ENCODE measurements at places on chromosomes 13 and 19.

DNA sequence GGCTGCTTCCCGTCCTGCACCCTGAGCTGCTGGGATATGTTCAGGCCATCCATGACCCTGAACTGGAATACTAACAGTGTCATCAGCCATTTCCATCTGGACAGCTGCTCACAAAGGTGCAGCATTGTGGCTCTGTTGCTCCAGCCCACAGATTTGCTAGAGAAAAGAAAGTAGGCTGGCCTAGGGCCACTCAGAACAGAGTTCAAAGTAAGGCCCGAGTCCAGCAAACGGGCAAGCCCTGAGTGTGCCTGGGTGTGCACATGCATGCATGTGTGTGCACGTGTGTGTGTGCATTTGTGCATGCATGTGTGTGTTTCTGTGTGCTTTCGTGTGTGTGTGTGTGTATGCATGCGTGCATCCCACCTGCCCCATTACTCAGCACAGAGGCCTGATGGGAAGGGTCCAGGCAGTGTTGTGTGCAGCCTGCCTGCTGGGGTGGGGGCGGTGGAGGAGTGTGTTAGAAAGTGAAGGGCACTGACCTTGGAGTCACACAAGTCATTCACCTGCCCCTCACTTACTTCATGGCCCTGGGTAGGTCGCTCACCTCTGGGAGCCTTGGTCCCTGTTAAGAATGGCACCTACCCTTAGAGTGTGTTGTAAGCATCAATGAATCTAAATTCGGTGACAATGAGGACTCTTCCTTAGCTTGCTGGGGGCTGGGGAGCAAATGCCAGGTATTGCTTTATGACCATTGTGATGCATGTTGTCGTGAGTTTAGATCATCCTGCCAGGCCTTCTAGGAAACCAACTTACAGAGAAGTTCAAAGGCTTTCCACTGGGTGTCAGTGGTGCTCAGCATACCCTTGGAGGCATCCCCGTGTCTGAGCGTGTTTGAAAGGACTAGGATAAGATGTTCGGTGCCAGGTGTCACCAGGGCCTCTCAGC is 53.2 kb downstream of the GPR12 start:
- DNase-seq = peak; percentile 33

DNA sequence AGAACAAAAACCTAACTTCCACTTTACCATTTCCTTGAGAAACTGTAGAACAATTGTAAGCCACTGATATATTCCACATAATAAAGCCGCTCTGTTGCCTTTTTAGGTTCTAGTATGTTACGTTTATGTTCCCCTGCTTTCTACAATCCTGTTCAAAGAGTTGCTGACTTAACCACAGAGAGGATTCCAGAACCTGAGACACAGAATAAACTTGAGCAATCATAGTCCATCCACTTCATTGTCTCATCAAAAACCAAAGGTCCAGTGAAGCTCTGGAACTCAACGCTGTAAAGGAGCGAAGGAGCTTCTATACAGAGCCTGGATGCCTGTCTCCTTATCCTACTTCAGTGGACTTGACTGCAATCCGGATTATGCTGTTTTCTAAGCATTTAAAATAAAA is 4.6 kb downstream of the STARD13 start:
- DNase-seq = no peak

- no peak for DNase-seq
Observed at GRCh38 chr19:12544401-12544876, 6.8 kb downstream of the ZNF564 start.

- DNase-seq = no peak
Observed at GRCh38 chr13:31982540-31982939, 49.0 kb upstream of the FRY start.

GRCh38 chr19:21705393-21705792 is 62.0 kb downstream of the ZNF100 start:
- DNase-seq = no peak
